ENCODE measurements at places on chromosomes 12 and 14.

DNA sequence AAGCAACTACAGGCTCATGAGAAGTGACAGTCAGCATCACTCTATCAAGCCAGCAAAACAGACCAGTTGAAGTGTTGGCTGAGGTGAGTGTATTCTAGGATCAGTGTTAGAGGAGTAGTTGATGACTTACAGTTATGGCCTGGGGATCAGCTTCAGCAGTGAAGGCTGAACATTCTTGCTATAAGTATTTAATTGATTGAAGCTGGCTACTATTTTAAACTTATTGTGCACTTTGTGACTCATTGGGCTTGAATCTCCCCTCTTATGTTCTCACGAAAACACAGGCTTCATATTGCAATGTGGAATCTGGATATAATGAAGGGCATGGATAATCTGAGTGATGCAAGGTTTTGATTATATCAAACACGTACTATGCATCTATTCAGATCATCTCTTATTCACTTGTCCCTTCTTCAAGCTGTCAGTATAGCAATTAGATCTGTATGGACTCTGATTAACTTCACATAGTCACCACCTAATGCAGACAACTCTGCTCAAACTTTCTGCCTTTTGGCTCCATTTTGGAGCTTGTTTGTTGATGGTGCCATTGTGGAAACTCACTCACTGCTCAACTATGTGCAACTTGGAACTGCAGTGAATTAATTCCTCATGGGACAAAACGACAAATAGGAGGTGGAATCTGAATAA, 309.2 kb downstream of the SLC16A7 start:
- DNase-seq = no peak

DNA sequence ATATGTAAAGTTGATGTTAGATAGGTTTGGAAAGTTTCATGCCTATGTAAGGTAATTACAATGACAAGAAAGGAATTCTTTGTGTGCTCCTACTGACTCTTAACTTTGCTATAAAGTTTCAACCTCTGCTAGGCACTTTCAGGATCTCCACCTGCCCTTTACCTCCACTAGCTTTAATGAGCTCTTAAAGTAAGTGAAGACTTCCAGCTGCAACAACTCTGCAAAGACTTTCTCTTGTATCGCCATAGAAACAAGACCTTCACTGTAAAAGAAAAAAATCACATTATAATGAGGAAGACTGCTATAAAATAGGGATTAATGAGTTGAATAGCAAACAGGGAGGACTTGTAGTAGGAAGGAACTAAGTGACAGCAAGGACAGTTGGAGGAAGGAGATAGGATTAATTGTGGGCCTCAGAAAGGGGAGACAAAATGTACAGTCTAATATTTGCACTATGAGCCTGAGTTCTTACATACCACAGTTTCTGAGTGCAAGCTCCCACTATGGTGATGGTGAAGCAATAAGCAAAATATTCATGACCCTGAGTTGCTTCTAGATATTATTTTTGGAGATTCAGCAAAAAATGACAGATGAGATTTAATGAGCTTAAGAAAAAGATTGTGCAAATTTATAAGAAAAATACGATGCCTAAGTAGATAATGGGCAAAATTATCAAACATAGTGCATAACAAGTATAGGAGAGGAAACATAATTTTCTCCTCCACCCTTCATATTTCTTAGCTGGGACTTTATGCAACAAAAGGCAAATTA, 66.7 kb downstream of the DHRS2 start:
- DNase-seq = no peak

DNA sequence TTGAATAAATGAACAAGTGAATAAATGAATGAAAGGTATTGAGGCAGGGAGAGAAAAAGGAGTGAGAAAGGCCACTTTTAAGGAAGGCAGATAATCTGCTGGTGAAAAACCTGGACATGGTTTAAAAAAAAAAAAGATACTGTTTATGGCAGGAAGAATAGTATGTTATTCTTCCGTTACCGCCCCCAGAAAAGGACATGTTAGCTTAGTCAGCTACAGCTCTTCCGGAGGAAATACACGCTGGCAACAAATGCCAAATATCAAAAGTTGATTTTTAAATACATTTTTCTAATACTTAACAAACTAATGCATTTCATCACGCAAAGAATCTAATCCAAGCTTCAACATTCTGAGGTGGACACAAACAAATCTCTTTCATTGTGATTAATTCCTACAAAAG, 43.2 kb downstream of the SLC5A8 start:
- no peak for DNase-seq

DNA sequence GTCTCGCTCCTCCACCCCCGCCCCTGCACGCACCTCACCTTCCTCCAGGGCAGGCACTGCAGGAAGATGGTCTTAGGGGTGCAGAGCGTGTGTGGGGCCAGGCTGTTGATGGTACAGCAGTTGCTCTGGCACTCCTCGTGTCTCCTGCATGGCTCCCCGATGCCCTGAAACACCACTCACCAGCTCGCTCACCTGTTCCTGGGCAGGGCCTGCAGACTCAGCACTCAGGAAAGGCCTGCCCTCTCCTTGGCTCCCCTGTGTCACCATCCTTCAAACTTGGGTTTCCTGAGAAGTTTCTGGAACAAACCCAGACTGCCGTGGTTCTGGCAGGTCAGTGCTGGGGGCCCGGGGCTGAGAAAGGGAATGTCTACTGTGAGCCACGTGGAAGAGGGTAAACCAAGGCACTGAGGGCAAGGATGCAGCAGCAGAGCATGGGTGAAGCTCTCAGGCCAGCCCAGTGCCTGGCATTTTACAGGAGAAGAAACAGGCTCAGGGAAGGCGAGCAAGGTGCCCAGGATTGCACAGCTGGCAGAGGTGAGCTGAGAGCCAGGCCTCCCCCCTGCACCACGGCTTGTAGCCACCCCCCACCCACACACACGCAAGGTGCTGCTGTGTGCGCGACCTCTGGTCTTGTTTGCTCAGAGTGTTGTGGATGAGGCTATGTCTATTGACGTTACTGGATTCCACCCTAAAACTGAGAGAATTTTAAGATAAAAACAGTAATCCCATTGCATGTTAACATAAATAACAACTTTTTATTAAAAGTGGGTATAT, 5.5 kb downstream of the LRCOL1 start:
- no peak for DNase-seq

DNA sequence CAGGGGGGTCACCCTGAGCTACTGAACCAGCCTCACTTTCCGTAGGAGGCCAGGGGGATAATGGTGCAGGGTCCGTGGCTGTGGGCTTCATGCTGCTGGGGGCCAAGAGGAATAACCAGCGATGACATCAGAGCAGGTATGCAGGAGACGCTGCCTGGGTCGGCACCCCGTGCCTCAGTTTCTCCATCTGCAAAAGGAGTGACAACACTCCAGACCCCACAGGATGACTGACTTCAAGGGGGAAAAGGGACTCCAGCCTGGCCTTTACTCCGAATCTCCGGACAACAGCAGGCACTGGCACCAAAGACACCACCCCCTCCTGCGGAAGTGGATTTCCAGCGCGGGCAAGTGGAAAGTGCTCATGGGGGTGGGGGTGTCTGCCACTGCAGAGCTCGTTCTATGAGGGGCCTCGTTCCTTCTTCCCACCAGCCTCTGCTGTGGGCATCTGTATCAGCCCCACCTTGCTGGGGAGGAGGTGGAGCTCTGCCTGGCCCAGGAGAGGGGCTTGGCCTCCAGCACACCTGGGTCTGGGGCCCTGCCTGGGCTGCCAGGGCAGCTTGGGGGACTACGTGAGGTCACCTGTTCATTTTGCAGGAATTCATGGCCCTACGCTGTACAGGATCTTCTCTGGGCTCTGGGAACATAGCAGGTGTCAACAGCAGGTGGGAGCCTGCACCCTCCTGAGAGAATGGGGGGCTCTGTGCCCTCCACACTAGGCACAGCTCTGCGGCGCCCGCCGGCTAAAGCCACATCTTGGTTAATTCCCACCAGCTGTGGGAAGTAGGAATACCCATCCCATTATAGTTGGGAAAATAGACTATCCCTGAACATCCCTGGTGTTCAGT, 216.6 kb upstream of the C14orf180 start:
- DNase-seq = no peak

DNA sequence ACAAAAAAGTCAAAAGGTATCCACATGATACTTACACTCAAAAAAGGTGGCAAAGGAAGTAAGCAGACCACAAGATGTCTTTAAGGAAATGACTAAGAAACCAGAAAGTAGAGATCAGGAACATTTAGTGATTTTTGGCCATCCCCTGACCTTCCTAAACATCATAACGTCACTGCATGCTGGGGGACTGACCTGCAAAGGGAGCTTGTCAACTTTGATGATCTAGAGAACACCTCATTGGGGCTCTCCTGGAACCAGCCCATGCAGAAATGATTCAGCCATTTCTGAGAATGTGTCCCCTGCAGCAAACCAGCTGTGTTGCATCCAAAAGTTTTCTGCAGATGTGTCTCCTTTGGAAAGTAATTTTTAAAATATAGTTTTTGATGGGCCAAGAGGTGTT, 152.2 kb upstream of the RASSF8 start:
- DNase-seq = no peak
